Keratinocyte (primary cell): ENCODE measurements at places on chromosomes 1 and 21. TPM values are rescaled to one million over a fixed set of nuclear protein-coding genes. Genes with fewer than 3 reads are reported as not detected.

- DNase-seq = no peak
Observed at GRCh38 chr1:94001397-94002045, 92.3 kb upstream of the GCLM start.

RIPK4 gene
- polyA plus RNA-seq = 16.6 to 23.4 TPM (median 18.4 TPM) in 3 replicates

FMO5 gene
- polyA plus RNA-seq = 0.18 to 0.61 TPM (median 0.31 TPM) in 3 replicates

GRCh38 chr1:51569284-51570062 is 47.4 kb upstream of the OSBPL9 start:
- DNase-seq = peak; percentile 92

DNA sequence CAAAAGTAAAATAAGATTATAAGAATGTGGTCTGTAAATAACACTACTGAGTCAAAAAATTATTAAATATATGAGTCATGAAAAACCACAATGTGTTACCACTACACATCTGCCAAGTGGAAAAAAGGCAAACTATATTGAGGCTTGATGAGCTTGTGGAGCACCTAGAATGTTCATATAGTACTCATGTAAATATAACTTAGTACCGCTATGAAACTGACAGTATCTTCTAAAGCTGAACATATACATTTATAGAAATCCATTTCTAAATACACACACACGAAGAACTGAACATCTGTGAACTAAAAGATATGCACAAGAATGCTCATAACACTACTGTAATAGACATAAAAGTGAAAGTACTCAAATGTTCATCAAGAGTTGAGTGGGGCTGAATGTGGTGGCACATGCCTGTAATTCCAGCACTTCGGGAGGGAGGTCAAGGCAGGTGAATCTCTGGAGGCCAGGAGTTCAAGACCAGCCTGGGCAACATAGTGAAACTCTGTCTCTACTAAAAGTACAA is 18.5 kb upstream of the GBP3 start:
- no peak for DNase-seq

DNA sequence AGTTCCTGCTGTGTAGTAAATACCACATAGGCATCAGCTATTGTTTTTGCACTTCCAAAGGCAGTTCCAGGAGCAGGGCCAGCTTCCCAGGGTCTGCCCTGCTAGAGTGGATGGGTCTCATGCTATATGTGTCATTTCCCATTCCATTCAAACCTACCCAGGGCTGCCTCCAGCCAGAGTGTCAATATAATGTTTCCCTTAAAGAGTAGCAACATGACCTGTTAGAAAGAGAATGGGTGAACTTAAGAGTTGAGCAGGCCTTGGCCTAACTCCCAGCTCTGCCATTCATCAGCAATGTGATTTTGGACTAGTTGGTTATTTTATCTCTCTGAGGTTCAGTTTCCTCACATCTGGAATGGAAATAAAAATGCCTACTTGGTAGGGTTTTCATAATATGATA is 44.9 kb downstream of the RAB3B start:
- no peak for DNase-seq

KRTAP20-2 gene
- polyA plus RNA-seq = not detected in 3 replicates

HSPB7 gene
- 0.03 to 0.05 TPM in 2 of 3 replicates, not detected in the other for polyA plus RNA-seq

DNA sequence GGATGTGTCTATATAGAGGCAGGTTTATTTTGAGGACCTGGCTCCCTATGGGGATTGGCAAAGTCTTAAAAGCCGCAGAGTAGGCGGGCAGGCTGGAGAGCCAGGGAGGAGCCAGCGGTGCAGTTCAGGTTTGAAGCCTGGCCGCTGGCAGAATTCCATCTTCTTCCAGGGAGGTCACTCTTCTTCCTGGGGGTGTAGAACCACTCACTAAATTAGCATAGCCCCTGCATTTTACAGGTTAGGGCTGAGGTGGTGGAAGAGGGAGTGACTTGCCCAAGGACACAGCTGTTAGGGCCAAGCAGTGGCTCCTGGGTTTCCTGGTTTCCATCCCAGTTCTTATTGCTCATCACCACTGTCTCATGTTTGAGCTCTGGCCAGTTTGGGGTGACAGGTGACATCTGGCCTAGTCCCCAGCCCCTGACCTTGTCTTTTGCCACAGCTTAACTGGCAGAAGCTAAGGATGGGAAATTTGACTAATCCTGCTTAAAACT is 1.4 kb downstream of the PINK1 start:
- no peak for DNase-seq

DNA sequence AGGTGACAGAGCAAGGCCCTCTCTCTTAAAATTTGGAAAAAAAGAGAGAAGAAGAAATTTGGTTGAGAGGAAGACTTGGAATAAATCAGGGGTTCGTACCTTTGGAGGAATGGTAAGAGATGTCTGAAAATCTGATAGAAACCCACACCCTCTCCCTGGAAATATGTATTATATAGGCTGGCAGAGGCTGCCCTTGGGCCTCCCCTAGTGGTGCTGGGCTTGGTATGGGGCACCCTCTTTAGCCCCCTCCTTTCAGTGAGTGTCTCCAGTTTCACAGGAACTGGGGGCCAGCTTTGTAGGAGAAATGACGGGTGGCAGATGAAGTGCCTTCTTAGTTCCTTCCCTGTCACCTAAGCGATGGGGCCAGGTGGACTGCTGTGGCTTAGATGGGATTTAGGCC is 82.9 kb upstream of the SLC2A1 start:
- no peak for DNase-seq

DNA sequence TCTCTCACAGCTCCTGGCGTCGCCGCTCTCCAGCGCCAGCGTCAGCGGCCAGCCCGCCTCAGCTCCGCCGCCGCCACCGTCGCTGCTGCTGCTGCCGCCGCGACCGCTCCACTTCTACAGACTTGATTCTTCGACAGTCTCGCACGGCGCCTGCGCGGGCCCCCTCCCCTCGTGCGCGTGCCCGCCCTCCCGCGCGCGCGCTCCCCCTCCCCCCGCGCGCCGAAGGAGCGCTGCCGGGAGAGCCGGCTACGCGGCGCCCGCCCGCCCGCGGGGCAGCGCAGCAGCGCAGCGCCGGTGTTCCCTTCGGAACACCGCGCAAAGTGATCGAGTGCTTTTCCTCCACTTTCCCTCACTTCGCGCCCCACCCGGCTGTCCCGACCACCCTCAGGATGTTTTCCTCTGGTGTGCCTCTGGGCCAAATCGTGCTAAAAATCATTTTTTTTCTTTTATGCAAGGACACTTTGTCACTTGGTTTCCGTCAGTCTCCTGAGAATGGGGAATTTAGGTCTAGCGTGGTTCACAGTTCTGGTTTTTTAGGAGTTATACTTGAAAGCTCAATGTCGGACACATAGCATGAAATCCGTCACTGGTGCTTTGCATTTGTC is at the start of gene IRF2BP2:
TSS of gene IRF2BP2 (minus strand) at position 118 of the 605 bp plus-strand sequence. CDS start 684 bp downstream, outside the sequence.
- no peak for DNase-seq

DNA sequence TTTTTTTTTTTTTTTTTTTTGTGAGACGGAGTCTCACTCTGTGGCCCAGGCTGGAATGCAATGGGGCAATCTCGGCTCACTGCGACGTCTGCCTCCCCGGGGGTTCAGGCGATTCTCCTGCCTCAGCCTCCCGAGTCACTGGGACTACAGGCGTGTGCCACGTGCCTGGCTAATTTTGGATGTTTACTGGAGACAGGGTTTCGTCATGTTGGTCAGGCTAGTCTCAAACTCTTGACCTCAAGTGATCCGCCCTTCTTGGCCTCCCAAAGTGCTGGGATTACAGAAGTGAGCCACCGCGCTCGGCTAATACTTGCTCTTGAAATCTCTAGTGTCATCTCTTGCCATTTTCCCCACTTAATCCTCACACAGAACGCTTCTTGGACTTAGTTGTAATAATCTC is 1.1 kb upstream of the SYCP1 start:
- no peak for DNase-seq
